Renal pelvis (tissue), 12 donors: ENCODE measurements at places on chromosomes 6 and 20. TPM values are rescaled to one million over a fixed set of nuclear protein-coding genes. Genes with fewer than 3 reads are reported as not detected.

Gene COL9A3
- polyA plus RNA-seq = 22.4 TPM

Gene BEND3
- polyA plus RNA-seq = 11.1 TPM

Gene PPDPF
- 332 TPM for polyA plus RNA-seq

Gene ARMH2
- not detected for polyA plus RNA-seq

Gene SEMG1
- not detected for polyA plus RNA-seq
